Chondrocyte (in vitro differentiated cells): ENCODE measurements at places on chromosomes 3 and 15. TPM values are rescaled to one million over a fixed set of nuclear protein-coding genes. Genes with fewer than 3 reads are reported as not detected.

GRCh38 chr3:9883706-9884554 is 3.9 kb upstream of the CIDEC start:
- DNase-seq: no peak

- DNase-seq: no peak
Measured at GRCh38 chr3:44235604-44236484, 5.8 kb upstream of the TOPAZ1 start.

The ADAMTS17 gene
- 3.4 to 3.9 TPM (median 3.4 TPM) in 3 replicates for total RNA-seq

The KIF9 gene
- total RNA-seq: 3.9 to 4.5 TPM (median 4.3 TPM) in 3 replicates

DNA sequence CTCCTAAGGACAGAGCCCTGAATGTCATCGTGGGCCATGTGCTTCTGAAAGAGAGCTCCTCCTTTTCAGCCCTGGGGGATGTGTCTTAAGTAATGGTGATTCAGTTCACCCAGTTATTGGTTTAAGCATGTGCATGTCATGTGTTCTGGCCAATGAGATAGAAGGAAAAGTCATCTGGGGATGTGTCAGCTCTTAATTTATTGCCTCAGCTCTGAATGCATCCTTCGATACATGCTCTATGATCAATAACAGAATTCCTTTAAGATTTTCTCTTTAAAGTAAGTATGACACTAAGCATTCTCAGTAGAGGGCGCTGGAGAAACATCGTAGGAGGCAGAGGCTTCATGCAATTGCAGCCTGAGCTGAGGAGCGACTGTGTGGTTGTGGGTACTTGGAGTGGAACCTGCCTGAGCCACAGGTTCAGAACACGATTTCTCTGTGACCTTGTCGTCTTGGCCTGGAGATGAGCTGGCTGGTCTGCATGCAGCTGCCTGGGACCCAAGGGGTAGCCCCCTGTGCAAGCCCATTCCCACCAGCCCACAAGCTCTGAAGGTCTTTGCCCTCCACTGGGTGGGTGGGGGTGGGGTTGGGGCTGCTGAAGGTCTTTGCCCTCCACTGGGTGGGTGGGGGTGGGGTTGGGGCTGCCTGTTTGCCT is 69.5 kb downstream of the C3orf38 start:
- no peak for DNase-seq

The AHSG gene
- not detected in 3 replicates for total RNA-seq

DNA sequence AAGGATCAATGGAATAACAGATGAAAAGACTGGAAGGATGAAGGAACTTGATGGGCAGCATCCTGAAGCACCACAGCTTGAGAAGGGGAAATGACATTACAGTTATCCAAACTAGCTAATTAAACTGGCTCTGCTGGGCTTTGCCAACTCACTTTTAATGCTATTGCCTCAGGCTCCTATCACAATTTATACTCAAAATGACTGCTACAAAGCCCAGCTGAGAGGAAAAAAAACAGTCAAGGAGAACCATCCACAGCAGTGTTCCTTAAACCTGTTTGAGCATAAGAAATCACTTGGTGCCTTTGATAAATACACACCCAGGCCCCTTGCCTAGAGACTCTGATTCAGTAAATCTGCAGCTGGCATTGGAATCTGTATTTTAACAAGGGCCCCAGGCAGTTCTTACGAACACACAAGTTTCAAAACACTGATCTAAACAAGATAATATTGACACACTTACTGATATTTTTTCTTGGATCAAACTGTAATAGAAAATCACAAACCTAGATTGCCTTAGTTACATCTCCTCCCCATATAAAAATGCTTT is 85.8 kb downstream of the MB21D2 start:
- DNase-seq: no peak

GRCh38 chr3:99686955-99687612 is 48.7 kb downstream of the COL8A1 start:
- DNase-seq: no peak

DNA sequence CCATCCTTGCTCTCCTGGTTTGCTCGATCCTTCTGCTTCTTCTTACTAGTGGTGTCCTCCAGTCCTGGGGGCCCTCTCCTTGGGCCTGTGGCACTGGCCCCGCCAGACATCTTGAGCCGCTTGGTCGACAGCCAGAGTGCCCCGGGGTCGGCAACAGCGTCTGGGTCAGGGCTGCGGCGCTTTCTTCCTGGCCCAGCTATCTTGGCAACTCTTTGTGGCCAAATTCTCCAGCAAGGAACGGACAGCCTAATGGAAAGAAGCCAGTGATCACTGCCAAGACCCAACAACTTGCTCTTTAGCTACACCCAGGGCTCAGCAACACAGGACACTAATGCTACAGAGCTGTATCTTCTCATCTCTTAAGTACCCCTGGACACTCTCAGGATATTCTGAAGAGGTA is 1.6 kb downstream of the USP19 start:
- no peak for DNase-seq

DNA sequence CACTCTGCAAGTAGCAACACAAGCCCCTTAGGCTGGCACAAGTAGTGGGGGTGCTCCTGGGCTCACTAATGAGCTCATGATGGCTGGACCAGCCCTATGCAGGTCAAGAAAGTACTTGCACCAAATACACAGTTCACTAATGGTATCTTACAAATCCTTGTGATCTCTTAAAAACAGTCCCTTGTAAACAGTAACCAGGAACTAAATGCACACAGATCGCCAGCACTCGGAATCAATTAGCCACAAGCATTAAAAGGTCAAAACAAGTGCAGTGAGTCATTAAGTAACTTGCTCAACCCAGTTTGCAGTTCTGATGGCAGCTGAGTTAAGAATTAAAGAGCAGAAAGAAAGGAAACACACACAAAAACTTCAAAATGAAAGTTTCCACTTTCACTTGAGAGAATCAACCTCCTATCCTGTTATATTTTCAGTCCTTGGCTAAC is 43.2 kb downstream of the ARHGEF3 start:
- no peak for DNase-seq

DNA sequence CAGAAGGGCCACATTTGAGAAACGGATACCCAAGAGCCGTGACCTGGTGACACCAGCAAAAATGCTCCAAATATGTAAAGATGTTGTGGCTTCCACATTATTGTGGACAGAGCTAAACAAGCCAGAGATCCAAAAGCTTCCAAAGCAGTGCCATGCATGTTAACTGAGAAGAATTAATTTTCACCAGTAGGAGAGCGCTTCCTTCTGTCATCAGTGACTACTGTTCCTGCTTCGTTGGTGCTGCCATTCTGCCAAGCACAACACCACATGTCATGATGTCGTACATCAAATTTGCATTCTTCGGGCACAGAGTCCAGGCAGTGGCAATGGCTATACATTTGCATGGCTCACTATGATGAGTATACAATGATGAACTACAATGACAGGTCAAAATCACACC is 19.1 kb upstream of the CHST2 start:
- DNase-seq: no peak

The TRIM71 gene
- total RNA-seq: 0.05 to 0.17 TPM (median 0.08 TPM) in 3 replicates

DNA sequence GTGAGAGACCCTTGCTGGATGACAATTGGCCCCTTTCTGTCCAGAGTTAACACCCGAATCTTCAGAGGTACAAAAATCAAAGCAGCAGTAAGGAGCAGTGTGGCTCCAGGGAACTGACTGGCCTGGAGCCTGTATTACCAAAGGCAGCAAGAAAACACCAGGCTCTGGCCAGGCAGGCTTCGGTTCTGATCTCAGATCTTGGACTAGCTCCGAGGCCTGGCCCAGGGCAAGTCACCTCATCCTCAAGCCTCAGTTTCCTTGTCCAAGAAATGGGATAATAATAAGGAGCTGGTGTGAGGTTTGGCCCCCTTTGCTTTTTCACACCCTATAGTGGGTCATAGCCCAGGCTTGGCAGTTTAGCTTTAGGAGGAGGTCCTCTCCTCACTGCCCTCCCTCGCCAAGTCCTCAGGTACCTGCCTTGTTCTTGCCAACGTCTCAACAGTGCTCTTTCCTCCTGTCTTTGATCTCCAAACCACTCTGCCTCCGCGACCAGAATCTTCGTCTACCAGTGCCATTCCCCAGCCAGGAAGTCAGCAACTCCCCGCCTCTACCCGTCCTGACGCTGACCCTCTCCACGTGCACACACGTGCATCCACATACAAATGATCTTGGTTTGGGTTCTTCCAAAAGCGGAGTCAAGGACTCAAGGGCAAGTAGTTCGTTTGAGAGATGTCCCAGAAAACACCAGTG is 82.6 kb upstream of the TLE3 start:
- DNase-seq: no peak

The ZNF774 gene
- 3.2 to 4.8 TPM (median 3.3 TPM) in 3 replicates for total RNA-seq

The PEX5L gene
- not detected in 3 replicates for total RNA-seq

DNA sequence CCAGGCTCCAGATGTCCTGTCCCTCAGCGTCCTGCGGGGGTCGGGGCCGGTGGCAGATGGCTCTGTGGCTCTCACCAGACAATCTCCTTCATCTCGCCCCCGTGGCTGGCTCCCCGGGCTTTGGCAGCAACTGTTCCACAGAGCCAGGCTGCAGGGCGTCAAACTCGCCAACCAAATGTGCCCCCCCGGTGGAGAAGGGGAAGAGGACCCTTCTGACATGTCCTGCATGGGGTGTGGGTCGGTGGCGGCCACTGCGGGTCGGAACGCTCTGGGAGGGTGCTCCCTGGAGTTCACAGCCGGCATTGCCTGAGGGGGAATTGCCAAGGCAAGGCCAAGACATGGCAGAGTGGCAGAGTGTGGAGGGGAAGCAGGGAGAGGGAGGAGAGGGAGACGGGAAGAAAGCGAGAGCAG is 36.0 kb downstream of the BDH1 start:
- DNase-seq: peak; percentile 90
